NCI-H146 (cell line): ENCODE measurements at places on chromosomes 13 and 19.
A peak's percentile ranks its signal among the peaks of the same experiment; 100 is the strongest.

- peak; percentile 60 for DNase-seq
Observed at GRCh38 chr13:36913463-36913862, 6.6 kb downstream of the SMAD9 start.

- peak; percentile 56 for DNase-seq
Observed at GRCh38 chr13:36549755-36550154, 117.5 kb downstream of the CCNA1 start.

GRCh38 chr13:100532836-100533435 is 55.7 kb downstream of the GGACT start:
- DNase-seq, result no peak

DNA sequence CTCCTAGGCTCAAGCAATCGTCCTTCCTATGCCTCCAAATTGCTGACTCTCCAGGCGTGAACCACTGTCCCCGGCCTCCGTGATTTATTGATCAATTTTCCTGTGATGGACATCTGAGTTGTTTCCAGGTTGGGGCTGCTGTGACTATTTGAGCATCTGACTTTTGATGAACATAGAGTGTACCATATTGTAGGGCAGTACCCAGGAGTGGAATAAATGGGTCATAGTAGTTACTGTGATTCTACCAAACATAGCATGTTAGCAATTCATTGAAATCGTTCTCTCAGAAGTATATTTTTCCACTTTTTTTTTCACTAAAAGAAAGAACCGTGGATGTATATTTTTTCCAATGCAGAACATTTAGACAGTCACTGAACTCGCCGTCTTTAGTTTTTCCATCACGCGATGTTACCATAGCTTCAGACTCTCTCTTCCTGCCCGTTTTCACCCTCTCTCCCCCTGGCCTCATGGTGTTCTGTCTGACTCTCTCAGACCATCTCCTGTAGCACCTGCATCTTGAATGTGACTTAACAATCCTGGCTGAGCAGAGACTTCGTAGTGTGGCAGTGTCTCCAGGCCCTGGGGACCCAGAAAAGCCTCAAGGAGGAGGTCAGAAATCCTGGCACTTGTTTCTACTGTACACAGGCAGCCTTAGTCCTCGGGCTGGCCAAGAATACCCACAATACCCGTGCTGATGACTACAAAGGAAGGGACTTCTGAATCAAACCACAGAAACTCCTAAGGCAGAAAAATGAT is 3.2 kb upstream of the RASGRP4 start:
- no peak for DNase-seq

DNA sequence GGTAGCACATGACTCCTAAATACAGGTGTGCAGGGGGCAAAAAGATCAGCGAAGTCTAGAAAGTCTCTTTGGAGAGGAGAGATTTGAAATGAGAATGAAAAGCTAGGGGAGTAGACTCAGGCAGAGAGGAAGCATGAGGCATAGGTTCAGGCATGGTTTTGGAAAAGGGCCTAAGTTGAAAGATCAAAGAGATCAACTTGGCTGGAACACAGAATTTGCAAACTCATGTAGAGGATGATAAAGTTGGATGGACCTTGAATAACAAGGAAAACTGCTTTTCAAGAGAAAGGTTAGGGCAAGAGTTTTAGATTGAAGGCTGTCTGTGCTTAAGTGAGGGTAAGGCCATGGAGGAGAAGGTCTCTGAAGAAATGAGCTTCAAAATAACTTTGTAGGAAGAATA is 47.4 kb upstream of the UBAC2 start:
- no peak for DNase-seq

DNA sequence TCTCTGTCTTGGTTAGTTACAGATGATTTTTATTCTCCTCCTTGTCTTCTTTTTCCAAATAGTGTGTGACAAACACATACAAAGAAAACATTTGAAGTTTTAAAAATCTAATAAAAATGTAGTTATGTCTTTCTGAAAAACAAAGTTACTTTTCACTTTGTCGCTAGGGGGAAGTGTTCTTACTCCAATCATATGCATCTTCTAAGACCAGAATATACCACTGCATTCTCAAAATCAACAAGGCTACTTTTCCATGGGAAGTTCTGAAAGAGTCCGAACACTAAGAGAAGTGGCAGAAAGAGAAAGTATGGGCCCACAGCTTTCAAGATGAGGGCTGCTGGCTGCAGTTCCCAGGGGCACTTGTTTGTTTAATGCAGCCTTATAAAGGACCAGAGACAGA is 208.9 kb downstream of the DCT start:
- DNase-seq, result no peak
